ENCODE measurements at places on chromosomes 2 and 18.

- DNase-seq, result no peak
Measured at GRCh38 chr2:186714611-186715010, 20.8 kb downstream of the FAM171B start.

DNA sequence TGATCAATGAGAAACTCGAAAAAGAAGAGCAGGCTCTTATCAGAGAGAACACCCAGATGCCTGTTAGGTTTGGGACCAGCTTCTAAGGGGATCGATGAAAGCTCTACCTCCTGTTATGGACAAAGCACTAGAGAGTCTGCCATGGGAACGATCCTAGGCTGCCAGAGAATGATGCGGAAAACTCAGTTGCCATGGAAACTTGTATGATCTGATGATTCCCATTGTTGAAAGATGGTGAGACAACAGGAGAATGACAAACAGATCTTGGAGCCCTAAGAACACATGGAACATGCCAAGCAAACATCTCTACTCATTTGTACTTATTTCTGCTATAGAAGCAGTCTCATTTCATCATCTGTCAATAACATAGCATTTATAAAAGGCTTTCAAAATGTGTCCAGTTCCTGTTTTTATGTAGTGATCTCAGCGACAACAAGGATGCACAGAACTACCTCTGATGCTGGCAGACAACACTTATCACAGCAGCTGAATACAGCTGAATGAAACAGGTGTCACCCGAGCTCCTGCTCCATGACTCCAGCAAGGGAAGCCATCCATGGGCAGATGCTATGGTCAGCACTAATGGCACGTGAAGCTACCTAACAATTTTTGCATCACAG is 59.6 kb downstream of the NCKAP5 start:
- DNase-seq, result no peak

DNA sequence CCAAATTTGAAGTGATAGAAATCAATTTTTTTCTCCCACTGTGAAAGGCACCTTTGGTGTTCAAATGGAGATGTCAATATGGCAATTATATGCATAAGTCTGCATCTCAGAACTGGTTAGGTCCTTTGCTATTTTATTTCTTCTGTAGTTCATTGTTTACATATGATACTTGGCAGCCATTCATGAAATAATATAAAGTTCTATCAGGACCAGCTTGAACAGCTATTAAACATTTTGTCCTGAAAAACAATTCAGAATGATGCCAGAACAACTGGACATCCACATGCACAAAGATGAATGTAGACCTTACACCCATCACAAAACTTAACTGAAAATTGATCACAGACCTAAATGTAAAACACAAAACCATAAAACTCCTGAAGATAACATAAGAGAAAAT is 41.8 kb upstream of the ARHGAP28 start:
- no peak for DNase-seq

DNA sequence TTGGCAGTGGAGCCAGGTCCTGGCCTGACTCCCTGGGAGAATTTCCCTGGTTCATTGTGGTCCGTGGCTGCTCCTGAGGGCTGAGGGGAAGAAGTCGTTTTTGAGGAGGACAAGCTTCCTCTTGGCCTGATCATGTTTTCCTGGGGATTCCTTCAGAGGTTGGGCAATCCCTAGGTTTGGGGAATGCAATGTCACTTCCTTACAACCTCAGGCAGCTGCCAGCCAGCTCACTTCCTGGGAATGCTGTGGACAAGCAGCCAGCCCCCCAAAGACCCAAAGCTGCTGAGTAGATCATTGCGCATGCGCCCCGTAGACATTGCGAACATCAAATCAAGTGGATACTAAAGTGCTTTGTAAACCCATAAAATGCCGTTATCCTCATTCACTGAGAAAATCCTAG is 7.7 kb upstream of the DNMT3A start:
- no peak for DNase-seq
